Activated CD4-positive, CD25-positive, alpha-beta regulatory T cell treated with anti-CD3 and anti-CD28 coated beads, Interleukin-2, amount 50 U/mL, for 72 hours (primary cell): ENCODE measurements at places on chromosomes 4 and X.

DNA sequence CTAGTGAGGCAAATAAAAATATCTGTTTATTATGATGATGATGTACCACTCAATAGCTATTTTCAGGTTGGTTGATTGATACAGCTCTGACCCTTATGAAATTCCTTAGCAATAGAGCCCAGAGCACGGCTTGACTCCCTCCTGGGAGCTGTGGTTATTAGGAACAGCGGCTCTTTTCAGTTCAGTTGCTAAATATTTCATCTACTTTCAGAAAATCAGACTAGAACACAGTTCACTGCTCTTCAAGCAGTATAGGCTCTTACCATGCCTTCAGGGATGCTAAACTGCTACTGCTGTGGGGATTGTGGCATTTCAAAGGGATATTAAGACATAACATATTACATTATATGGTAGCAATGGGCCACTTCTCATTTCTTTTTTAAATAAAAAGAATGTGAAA is 218.8 kb downstream of the SNCA start:
- DNase-seq = no peak

GRCh38 chr4:45172636-45173035 is 446.3 kb upstream of the GNPDA2 start:
- no peak for DNase-seq

DNA sequence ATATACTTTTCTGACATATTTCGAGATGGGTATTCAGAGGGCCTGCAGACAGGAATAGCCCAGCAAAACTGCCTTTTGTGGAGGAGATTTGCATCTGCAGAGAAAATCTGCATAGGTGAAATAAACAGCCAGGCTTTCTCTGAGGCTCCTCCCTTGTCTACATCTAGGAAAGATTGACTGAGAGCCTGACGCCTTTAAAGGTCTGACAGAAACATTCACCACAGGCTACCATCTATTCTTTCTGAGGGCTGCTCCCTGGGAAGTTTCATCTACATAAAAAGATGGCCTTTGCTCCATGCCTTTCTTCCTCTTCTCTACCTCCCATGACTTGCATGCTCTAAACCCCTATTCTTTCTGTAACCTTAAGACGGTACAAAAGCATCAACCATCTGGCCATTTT is 55.0 kb upstream of the AP1S2 start:
- no peak for DNase-seq

DNA sequence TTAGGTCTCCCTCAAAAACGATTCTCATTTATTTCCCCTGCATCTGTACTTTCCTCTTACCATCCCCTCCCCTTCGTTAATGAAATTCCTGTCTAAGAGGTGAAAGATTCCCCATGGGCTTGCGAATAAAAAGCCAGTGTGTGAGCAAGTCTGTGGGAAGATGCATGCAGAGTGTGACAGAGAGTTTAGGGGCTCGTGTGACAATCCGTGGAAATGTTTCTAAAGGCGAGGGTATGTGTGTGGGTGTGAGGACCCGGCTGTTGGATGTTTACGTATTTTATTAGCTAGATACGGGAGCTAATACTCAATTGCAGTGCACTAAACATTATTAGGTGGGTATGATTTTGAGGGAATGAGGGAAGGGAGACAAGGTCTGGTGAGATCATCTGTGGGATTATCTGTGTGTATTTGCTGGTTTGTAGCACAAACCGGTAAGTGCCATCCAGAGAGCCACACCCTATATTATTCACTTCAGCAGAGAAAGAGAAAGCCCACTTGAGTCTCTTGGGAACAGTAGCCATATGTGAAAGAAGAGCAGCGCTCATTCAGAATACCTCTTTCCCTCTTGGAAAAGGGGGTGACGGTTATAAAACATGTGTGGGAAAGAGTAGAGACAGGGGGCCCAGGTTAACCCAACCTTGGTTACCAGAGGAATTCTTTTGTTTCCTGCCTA is 893 bp upstream of the HOPX start:
- no peak for DNase-seq

- DNase-seq = no peak
Observed at GRCh38 chrX:27132862-27133261, 330.3 kb downstream of the PPP4R3C start.
